NCI-H187 (cell line): ENCODE measurements at places on chromosomes 11 and 22.

GRCh38 chr11:66464916-66465315, 1.8 kb upstream of the PELI3 start:
- DNase-seq = no peak

GRCh38 chr11:116736763-116737162, 36.0 kb downstream of the BUD13 start:
- no peak for DNase-seq

DNA sequence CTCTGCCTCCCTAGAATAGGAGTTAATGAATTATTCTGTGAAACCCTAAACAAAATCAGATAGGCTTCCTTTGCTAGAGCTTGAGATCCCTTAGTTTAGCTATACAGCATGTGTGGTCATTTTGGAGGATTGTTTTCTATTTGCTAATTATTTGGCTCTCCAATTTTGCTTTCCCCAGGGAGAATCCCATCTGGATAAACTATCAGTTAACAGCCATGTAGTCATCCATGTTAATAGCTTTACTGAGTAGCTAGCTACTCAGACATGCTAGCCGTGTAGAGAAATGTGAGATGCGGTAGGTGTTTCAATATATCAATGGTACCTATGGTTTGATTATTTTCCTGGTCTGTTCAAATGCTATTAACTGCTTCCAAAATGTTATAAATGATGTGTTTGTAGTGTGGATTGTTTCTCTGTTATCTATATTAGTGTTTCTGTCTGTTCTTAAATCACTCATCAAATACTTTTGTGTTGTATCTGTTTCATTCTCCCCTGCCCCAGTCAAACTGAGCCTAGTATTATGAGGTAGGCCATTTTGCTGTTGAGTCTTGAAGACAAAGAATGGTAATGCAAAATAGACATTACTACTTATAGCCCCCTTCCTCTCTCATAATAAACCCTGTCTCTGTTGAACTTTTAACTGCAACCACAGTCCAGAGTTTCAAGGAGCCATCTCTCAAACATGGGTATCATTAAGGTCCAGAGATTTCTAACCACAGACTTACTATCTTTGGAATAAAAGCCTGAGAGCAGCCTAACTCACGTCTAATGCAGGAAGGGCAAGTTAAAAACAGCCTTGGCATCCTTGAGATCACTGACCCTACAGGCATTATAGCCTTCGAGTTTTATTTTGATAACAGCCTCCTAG, 56.1 kb upstream of the GRAMD1B start:
- no peak for DNase-seq

GRCh38 chr22:46453006-46453828, 84.2 kb downstream of the CELSR1 start:
- DNase-seq = no peak

DNA sequence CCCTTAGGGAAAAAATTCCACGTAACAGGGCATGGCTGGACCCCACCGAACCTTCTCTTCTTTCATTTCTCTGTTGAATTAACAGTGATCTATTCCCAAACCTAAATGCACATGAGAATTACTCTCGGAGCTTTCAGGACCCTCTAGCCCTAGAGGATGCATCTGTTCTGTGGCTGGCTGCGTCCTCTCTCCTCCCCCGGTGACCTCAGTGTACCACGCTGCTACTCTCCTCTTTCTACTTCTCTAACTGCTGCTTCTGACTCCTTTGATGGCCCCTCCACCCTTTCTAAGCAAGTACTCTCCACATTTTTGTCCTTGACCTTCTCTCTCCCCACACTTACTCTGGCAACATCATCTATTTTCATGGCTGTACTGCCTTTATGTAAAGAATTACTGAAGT, 12.1 kb upstream of the APOA1 start:
- no peak for DNase-seq

DNA sequence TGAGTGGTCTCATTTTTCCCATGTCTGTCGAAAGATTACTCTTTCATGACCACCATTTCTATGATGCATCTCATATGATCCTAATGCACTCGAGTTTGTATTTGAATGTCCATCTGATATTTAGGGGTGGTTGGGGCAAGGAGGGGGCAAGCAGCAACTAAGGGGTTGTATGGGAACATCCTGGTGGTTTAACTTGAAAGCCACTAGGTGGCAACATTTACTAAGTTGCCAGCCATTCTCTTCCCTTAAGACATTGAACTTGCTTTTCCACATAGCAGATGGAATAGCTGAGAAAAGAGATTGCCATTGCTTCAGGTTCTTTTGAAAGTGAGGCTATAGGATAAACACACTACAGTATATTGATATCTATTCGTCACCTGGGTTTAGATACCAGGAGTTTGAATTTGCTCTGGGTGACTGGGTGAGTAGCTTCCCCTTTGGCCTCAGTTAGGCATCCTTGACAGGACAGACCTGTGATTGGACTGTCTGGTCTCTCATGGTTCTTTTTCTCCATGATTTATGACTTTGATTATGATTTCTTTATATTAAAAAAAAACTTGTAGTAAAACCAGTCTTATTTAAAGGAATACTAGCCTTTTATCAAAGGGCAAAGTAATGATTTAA, 32.4 kb downstream of the NF2 start:
- no peak for DNase-seq

- no peak for DNase-seq
Observed at GRCh38 chr11:123430721-123431497, 840 bp downstream of the GRAMD1B start.

GRCh38 chr11:92141159-92141558, 83.5 kb upstream of the FAT3 start:
- no peak for DNase-seq

DNA sequence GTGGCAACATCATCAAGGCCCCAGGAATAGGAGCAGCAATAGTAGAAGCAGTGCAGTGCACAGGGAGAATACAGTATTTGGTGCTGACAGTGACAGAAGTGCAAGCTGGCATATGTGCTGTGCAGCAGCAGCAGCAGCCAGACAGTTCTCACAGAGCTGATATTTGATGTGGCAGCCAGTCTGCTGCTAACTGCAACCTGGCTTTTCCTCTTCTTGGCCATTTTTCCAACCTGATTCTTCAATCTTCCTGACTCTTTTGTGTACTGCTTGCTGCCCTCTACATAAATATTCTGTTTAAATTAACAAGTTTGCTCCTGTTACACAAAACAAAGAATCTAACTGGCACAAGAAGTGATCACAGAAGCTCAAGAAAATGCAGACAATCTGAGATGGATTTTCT, 102.0 kb downstream of the CASP12 start:
- DNase-seq = no peak

DNA sequence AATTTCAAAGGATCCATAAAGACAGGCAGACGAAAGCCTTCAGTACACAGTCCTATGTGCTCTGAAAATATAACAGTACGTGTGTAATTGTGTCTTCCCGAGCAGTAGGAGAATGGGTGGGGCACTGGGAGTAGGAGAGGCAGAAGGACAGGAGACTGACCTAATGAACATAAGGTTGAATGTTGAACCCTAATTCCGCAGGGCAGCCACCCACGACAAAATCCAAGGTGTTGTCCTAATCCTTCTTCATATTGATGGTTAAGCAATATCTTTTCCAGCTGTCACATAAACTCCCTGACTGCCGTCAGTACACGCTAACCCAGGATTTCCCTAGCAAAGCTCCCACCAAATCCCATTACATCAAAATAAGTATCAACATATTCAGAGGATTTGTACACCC, 34.5 kb downstream of the SPATA19 start:
- no peak for DNase-seq

GRCh38 chr11:17633279-17633986, 85.9 kb upstream of the MYOD1 start:
- no peak for DNase-seq

- no peak for DNase-seq
Observed at GRCh38 chr11:130408401-130408890, 20.0 kb downstream of the ADAMTS8 start.

DNA sequence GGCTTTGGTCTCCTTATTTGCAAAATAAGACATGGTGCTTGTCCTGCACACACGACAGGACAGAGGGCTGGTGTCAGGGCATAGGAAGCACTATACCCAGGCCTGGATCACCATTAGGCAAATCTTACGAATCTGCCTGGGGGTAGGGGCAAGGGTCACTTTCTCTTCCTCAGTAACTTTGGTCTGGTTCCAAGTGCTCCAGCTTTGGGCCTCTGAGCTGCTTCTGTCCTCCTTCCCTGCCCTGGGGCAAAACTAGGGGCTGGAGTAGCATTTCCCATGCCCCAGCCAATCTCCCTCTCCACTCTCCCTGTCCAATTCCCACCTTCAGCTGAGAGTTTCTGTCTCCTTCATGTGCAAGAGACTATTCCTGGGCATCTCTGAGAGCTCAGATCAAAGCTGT, 123.7 kb upstream of the NECTIN1 start:
- DNase-seq = no peak

DNA sequence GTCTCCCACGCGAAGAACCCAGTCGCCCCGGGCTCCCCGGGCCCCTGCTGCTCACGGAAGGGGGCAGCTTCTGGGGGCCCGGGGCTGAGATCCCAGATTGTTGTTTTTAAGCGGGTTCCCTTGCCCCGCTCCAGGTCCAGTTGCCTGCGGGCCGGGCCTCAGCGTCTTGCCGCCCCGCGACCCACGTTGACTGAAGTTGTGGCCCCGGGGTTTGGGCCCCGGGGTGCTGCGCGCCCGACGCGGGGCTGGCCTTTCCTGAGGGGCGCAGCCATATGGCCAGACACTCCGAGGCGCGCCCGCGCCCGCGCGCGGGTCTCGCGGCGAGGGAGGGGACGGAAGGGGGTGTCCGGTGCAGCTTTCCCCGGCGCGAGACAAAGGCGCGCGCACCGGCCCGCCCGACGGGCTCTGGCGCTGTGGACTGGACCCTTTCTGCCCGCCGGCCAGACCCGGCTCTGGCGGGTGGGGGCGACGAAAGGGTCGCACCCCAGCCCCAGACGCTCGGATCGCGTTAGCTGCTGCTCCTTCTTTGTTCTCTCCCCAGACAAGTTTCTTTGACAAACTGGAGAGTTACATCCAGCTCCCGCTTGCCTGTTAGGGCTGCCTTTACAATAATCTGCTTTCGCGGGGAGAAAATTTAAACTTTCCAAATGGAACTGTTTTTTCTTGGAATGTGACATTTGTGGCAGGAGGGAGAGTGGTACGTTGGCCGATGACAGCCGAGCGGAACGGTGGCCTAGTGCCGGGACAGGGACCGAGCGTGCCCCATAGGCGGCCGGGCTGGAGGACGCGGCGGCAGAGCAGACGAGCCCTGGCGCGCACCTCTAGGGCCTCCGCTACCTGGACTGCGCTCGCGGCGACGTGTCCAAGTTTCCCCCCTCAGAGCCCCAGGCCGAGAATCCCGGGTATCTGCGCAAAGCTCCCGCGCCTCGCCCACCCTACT, 716 bp downstream of the AMOTL1 start:
- peak; percentile 6 for DNase-seq

DNA sequence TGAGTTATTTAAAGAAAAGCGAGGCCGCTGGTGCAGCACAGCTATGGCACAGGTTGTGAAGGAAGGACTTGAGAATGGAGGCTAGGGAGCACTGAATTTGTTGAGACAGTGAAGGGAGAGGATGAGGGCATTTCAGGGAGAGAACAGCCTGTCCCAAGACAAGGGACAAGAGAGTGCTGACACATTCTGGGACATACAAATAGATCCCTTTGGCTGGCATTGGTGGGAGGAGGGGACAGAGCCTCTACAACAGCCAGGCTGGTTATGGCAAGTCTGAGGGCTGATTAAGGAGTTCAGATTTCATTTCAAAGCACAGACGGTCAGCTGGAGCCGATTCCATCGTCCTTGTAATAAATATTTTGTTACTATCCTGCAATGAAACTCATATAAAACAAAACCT, 1.7 kb upstream of the SLC29A2 start:
- no peak for DNase-seq

DNA sequence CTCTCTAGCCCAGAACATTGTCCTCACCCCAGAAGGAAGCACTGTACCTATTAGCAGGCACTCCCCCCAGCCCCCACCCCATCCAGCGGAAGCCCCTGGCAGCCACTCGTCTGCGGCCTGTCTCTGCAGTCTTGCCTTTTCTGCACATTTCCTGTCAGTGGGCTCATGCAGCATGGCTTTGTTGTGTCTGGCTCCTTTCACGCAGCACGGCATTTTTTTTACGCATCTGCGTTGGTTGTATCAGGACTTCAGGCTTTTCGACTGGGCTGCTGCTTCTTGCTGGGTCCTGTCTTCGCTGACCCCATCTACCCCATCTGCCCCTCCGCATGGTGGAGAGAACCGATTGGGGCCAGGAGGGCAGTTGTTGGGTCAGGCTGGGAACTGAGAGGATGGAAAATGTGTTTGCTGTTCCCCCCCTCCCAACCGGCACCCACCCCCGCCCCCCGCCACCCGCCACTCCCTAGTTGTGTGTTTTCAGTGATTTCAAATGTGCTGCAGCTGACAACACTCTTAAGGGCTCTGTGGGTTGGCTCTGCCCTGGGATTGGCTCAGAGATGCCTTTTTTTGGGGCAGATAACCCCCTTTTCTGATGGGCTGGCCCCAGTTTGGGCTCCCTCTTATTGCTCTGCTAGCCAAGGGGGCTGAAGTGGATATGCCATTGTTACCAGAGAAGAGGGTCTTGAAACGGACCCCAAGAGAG, 110.0 kb downstream of the KIAA1671 start:
- DNase-seq = no peak

- DNase-seq = no peak
Observed at GRCh38 chr11:111819829-111820237, 51.5 kb downstream of the ALG9 start.

- no peak for DNase-seq
Observed at GRCh38 chr11:92727769-92728168, 241.7 kb upstream of the MTNR1B start.

GRCh38 chr11:17887779-17888178, 125.1 kb downstream of the SERGEF start:
- DNase-seq = no peak

DNA sequence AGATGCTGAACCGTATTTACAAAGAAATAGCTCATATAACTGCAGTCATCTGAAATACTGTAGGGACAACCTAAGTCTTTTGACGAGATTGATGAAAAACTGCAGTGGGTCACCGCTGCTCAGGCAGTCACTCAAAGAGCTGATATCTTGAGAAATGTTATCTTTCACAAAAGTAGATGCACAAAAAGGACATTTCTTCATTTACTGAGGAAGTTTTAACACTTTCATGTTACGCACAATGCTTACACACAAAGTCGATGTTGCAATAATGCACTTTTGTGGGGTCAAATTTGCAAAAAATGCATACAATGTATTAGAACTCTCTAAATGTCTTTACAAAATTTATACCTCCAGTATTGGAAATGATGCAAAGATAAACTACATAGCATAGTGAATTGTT, 16.2 kb upstream of the OR10V1 start:
- DNase-seq = no peak

GRCh38 chr11:19110295-19110694, 6.7 kb upstream of the ZDHHC13 start:
- DNase-seq = no peak
